ENCODE measurements at places on chromosomes 4 and X.

GRCh38 chrX:45143455-45143854 is 57.2 kb downstream of the DIPK2B start:
- DNase-seq, result no peak

GRCh38 chrX:69149466-69150280 is 15.6 kb downstream of the PJA1 start:
- no peak for DNase-seq

DNA sequence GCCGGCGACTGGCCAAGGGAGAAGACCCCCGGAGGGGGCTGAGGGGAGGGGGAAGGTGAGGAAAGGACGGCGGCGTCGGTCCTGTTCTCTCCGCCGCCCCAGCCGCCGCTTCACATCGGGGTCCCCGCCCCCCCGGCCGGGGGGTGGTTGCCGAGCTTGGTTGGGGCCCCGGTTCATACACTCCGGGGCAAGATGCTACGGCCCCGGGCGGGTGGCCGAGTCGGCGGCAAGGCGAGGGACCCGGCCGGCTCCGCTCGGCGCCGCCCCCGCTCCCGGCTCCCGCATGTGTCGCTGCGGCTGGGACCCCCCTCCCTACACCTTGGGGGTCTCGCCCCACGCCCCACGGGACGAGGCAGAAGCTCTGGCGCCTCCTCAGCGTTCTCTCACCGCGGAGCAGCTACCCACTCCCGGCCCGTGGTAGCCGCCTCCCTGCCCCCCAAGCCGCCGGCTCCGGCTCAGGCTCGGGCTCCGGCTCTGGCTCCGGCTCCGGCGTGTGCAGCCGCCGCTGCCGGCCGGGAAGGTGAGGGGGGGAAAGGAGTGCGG is 461 bp downstream of the FBXW7 start:
- no peak for DNase-seq

- no peak for DNase-seq
Observed at GRCh38 chr4:89263265-89263664, 44.3 kb downstream of the GPRIN3 start.

- no peak for DNase-seq
Observed at GRCh38 chrX:42695800-42696358, 82.1 kb downstream of the PPP1R2C start.

GRCh38 chrX:103066606-103067005 is 2.6 kb upstream of the BEX1 start:
- DNase-seq, result no peak

- no peak for DNase-seq
Observed at GRCh38 chrX:47311932-47312774, 58.2 kb upstream of the ZNF157 start.

DNA sequence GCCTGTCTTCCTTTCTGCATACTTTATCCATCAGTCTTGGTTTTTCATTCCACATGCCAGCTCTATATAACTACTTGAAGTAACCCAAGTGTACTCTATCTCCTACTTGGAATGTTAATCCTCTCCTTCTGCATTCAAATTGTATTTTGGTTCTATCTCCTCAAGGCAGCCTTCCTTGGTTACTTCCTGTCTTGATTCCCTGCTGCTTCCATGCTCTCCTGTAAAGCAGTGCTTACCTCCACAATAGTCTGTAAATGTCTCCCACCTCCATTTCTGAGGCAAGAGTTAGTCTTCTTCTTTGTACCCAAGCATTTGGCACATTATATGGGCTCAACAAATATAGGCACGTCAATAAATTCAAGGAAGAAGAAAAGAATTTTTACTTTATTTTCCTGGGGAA is 298.4 kb downstream of the ARHGAP24 start:
- no peak for DNase-seq

- no peak for DNase-seq
Observed at GRCh38 chr4:184808713-184809050, 17.1 kb downstream of the ACSL1 start.

- DNase-seq, result no peak
Observed at GRCh38 chrX:97367125-97367524, 483.4 kb downstream of the RPA4 start.

DNA sequence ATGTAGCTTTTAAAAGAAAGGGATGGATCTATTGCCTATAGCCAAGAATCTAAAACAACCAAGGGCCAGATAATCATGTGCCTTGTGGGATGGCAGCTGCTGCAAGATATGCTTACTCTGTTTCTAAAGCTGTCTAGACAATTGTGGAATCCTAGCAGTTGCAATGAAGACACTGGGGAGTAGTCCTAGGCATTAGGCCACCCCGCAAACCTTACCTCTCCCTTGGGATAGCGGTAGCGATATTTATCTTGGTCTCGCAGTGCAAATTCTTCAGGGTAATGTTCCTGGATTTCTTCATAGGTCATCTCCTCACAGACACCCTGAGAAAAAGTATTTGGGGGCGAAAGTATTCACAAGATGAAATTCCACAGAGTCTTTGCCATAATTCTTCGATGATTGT is 24.6 kb downstream of the TRO start:
- no peak for DNase-seq

- no peak for DNase-seq
Observed at GRCh38 chr4:185892165-185892564, 80.2 kb upstream of the SORBS2 start.

GRCh38 chrX:111519215-111519614 is 7.8 kb downstream of the SERTM2 start:
- no peak for DNase-seq

- no peak for DNase-seq
Observed at GRCh38 chr4:38390969-38391545, 272.9 kb upstream of the KLF3 start.

- DNase-seq, result no peak
Observed at GRCh38 chrX:28127662-28128061, 146.4 kb upstream of the DCAF8L1 start.

DNA sequence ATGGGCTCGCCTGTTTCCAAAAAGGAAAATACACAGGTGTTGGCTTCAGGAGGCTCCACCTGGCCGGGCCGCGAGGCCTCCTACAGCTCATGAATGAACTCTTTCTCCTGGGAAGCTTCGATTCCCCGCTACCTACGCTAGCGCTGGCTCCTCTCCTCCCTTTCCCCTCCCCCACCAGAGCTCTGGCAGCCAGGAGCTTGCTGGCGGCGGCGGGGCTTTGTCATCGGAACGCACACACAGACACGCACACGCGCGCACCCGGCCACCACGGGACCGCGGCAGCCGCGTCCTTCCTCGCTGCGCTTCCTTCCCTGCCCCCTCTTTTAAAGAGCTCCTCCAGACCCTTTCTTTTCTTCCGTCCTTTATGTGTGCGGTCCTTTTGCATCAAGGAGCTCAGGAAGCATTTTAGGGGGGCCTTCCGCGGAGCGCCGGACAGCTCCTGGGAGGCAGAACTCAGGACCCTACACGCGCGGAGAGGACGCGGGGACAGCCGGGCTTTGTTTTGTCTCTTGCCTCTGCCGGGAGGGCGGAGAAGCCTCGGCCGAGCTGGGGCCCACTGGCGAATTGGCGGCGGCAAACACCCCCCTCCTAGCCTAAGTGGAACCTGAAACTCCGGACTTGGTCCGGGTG is 70.2 kb upstream of the BCOR start:
- DNase-seq, result no peak

DNA sequence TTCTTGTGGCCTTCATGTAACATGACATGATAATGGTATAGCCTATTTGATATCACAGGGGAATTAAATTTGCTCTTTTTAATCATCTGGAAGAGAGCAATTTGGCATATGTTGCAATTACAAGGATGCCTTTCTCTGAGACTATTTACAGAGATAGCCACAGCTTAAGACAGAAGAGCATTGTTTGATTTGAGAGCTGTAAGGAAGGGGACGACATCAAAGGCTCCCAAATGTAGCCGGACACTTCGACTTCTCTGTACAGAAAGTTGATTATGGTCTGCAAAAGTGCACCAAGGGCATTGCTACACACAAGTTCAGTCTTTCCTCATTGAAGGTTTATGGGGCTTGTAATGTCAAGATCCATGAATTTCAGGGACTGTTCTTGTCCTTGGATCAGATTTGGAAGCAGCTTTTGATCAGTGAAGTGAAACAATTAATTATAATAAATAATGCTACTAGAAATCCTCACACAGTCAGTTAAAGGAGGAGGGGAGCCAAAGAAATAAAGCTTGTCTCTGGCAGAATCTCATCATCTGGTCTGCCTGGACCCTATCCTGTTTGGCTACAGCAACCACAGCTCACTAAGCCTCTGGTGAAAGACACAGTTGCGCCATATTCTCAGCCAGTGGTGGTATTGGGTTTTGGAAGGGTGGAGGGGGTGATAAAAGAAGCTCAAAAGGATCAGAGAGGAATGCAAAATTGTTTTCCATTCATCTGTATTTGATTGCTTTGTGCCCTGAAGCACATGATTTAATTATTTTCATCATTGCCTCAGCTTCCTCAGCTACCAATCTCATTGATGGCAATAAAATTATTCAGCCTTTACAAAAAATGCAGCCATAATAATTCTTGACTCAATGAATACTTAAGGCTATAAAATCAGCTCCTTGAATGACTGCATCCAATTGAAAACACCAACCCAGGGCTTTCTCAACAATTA is 654.3 kb upstream of the LCORL start:
- no peak for DNase-seq

DNA sequence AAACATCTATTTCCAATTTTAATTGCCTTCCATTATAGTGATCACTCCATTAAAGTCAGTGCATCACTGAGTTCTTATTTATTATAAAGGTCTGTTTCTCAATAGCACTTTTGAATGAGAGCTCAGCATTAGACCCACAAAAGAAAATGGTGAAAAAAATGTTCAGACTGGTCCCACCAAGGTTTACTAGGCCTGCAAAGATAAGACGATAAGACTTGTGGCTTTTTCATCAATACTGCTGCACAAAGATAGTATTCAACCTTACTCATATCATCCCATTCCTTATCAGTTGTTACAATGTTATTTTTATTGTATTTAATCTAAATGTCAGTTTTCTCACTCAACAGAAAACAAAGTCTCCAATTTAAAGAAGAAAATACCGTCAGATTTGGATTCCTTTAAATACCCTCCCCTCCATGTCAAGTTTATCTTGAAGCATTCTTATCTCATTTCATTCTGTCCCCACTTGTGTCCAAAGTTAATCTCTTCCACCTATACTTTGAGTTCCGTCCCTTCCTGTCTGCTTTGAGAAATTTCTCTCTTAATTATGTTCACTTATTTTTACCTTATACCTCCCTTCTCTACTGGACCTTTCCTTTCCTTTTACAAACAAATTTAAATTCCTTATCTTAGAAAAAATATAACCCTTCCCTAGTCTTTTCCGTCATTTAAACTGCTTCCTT is 140.0 kb downstream of the GASK1B start:
- DNase-seq, result no peak

DNA sequence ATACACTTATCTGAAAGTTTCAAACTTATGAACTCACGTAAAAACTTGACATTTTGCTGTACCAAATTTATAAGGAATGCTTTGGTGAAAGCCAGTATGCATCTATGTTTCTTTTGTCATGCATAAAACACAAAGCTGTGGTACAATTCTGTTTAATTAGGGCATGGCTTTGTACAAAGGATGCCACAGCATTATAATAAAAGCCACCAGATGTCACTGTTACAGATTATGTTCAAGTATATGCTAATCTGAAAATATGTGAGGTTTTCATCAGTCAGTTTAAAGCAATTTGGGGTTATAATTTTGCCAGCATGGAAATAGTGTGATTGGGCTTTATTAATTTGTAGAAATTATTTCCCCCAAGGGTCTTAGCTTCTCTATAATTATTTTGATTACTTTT is 69.0 kb downstream of the ATOH1 start:
- no peak for DNase-seq

- no peak for DNase-seq
Observed at GRCh38 chr4:123037804-123038203, 115.4 kb upstream of the NUDT6 start.

DNA sequence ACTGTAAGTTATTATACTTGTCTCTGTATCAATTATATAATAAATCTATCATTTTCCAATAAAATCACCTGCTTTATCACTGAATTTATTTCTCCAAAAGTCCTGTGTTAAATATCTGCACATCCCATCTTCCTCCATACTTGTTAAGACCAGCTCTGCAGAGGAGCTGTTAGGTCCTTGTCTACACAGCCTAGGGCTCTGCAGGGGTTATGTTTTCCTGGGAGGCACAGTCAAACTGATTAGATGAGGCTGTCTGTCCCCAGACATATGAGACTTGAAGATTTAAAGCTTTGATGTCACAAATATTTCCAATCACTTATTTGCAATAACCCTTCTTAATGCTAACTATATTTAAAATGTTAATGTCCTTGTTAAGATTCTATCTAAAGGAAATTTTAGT is 446.8 kb downstream of the TRAM1L1 start:
- DNase-seq, result no peak

- DNase-seq, result no peak
Observed at GRCh38 chr4:187414716-187415115, 580.9 kb upstream of the ZFP42 start.

GRCh38 chr4:142203505-142203904 is 567.1 kb downstream of the IL15 start:
- DNase-seq, result no peak

DNA sequence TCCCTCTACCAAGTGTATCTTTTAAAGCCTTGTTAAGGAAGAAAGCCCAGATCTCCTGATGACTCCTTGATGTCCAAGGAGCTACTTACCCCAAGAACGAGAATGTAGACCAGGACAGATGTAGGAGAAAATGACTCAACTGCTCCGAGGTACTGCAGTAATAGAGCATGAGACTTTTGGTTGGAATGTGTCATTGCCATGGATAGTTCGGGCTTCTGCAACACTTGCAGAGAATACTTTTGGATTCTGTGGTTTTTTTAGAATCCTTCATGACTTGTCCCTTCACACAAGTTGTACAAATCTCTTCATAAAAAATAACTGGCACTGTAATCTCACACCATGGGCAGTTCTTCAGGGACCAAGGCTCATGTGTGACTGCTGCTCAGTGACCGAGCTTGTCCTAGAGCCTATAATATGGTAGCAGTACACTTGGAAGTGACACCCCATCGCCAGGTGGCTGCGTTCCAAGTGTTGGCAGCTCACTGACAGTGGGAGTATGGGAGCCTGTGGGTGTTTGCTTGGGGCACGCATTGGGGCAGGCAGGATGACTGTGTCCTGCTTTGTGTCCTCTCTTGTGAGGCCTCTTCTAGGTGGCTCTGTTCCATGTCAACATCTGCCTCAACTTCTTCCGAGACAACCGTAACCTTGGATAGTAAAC is 87.9 kb upstream of the WDR1 start:
- DNase-seq, result no peak

GRCh38 chr4:24594887-24595286 is 10.5 kb upstream of the DHX15 start:
- DNase-seq, result no peak

- no peak for DNase-seq
Observed at GRCh38 chr4:178463747-178464146, 1021.5 kb upstream of the AGA start.

- no peak for DNase-seq
Observed at GRCh38 chr4:31228068-31228467, 507.9 kb downstream of the PCDH7 start.

DNA sequence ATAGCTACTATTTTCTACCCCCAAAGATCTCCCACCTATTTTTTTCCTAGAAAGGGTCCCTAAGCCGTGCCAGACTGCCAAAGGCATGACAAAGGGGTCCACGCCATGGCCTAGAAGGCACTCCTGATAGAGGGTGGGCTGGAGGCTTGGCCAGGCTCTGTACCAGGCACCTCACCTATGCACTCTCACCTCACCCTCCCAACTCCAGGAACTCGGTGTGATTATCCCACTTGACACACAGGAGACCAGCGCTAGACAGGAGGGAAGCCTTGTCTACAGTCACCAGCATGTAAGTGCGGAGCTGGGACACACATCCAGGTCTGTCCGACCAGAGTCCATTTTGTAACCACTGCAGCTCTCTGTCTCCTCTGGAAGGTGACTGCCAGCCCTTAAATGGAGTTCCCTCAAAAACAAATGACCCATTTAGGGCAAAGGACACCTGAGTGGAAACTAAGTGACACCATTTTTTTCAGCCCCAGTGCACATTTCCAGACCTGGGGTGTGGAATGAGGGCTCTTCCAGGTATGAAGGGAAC is 106.4 kb downstream of the RTL5 start:
- peak; percentile 85 for DNase-seq
